Chondrocyte (in vitro differentiated cells): ENCODE measurements at places on chromosomes 13 and 19.

DNA sequence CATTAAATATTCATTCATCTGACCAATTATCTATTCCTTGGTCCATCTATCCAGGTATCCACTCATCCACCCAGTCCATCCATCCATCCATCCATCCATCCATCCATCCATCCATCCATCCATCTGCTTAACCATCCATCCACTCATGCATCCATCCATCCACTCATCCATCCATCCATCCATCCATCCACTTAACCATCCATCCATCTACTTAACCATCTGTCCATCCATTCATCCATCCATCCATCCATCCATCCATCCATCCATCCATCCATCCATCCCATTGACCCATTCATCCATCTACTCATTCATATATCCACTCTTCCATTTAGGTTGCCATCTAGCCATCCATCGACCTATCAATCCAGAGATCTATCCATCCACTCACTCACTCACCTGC, 11.4 kb downstream of the MYBPC2 start:
- DNase-seq: no peak

GRCh38 chr19:51367255-51367564, 1.0 kb upstream of the ETFB start:
- no peak for DNase-seq

DNA sequence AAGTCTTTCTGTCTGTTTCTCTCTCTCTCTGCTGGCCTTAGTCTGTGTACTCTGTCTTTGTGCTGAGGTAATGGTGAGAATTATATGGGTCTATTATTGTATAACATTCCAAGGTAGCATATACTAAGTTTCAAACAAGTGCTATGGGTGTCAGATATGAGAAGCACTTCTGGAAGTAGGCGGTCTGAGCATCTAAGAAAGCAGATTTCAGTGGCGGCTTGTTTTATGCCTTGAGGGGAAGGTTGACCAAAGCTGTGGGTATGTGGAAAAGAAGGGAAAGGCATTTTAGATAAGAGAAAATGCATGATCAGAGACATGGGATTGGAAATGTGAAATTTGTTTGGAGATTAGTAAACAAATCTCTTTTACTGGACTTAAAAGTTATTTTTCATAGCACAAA, 348.5 kb downstream of the RFC3 start:
- DNase-seq: no peak

DNA sequence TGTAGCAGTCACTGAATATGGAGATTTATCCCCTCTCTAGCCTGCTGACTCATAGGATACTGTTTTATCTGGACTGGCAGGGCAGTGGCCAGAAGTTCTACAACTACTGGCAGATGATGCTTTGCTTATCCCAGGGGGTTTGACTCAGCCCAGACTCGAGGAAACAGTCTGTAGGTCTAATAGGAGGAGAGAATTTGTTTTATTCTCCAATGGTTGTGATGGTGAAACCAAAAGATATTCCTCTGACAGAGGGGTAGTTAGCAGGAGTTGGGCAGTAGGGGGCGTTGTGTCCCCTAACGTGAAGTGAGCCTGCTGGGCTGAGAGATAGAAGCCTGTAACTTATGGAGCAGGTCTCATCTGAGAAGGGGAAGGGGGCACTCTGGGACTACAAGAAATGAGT, 74.9 kb downstream of the WTIP start:
- no peak for DNase-seq

GRCh38 chr19:33295621-33296487, 6.5 kb downstream of the CEBPA start:
- peak; percentile 24 for DNase-seq

DNA sequence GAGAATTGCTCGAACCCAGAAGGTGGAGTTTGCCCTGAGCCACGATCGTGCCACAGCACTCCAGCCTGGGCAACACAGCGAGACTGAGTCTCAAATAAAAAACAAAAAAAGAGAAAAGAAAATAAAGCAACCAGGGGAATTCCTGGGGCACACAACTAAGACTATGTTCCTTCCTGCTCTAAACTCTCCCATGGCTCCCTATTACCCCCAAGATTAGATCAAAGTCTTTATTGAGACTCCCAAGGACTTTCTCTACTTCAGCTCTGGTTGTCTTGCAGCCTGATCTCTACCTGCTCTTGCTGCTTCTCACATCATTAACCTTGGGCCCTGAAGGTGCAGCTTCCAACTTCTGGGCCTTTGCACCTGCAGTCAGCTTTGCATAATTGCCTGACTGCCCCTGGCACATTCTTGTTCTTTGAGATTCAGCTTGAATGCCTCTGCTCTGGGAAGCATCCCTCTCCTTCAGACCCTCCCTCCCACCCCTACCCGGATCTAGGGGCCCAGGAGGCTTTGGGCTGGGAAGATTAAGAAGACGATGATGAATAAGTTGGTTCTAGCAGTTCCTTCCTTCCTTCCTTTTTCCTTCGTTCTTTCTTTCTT, 16.8 kb upstream of the CERS4 start:
- DNase-seq: no peak

GRCh38 chr19:10751109-10751953, 33.5 kb downstream of the DNM2 start:
- DNase-seq: no peak

DNA sequence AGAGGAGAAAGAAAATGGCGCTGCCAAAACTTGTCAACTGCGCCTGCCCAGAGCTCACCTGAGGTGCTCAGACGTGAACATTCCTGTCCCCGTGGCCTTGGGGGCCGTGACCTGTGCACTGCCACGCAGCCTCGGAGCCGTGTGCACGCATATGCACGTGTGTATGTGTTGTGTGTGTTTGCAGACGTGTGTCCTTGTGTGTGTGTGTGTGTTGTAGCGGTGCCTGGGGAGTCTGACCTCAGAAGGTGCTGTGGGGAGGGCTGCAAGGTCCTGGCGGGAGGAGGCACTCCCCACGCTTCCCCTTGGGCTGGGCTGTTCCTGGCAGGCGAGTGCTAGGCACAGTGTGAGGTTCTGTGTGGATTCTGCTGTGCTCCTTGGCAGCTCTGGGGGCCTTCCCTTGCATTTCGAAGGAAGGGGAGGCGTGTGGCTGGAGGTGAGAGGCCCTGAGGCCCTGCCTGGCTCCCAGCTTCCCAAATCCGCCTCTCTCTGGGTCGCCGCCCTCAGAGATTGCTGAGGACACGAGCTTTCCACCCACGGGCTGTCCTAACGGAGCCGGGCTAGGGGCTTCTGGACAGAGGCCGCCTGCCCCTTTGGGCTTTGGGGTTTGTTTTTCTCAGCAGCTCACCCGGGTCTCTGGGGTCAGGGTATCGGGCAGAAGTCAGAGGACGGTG, 4.5 kb downstream of the BSG start:
- no peak for DNase-seq

- DNase-seq: no peak
Observed at GRCh38 chr13:48144413-48145035, 49.6 kb upstream of the MED4 start.

DNA sequence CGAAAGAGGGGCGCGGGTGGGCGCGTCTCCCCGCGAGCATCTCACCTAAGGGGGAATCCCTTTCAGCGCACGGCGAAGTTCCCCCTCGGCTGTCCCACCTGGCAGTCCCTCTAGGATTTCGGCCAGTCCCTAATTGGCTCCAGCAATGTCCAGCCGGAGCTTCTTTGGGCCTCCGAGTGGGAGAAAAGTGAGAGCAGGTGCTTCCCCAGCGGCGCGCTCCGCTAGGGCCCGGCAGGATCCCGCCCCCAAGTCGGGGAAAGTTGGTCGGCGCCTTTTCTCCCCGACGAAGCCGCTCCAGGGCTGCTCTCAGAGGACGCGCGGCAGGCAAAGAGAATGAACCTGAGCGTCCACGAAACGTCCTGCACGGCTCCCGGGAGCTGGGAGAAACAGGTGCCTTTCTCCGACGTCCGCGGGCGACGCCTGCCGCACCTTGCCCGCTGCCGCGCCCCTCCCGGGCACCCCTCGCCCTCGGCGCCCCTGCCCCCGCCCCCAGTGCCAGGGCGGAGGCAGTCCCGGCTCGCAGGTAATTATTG, 366 bp upstream of the KL start:
- DNase-seq: no peak
